Skeletal muscle cell (primary cell): ENCODE measurements at places on chromosomes 1 and 21.

GRCh38 chr1:155859881-155860871, 809 bp downstream of the SYT11 start:
- peak; percentile 67 for DNase-seq

- no peak for DNase-seq
Measured at GRCh38 chr21:14581902-14582457, 35.9 kb upstream of the SAMSN1 start.

- DNase-seq, result no peak
Measured at GRCh38 chr21:45835301-45836267, 146.0 kb upstream of the COL6A1 start.

GRCh38 chr1:200042119-200042551, 14.6 kb downstream of the NR5A2 start:
- DNase-seq, result no peak

GRCh38 chr1:106924360-106924759, 132.1 kb upstream of the PRMT6 start:
- peak; percentile 12 for DNase-seq

DNA sequence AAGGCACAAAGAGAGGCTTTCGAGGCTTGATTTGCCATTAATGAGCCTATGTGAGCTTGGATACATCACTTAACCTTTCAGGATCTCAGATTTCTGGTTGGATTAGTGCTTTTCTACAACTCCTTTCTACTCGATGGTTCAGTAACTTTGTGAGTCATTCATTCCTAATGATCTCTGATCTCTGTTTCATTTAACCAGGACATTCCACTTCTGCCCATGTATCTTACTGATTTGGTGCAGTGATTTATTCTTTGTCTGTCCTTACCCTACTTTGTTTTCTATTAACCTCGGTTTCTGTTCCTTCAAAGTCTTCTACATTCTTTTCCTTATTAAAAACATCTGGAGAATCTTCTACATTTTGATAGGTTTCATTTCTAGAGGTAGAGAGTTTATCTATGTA, 94.6 kb upstream of the ZBTB18 start:
- no peak for DNase-seq

DNA sequence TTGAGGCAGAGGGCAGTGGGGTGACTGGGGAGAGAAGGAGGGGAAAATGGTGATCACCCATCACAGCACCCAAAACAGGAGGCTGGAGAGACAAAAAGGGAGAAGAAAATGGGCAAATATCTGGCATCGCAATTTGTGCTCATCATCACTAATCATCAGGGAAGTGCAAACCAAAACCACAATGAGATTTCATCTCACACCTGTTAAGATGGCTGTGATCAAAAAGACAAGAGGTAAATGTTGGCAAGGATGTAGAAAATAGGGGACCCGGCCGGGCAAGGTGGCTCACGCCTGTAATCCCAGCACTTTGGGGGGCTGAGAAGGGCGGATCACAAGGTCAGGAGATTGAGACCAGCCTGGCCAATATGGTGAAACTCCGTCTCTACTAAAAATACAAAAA, 74.0 kb downstream of the KIF14 start:
- no peak for DNase-seq
